ENCODE measurements at places on chromosomes 6 and 20. TPM values are rescaled to one million over a fixed set of nuclear protein-coding genes. Genes with fewer than 3 reads are reported as not detected.

PPP1R16B gene
- 0.07 TPM for total RNA-seq

MLN gene
- not detected for total RNA-seq

PBX2 gene
- 80.1 TPM for total RNA-seq

AIF1 gene
- not detected for total RNA-seq

NUS1 gene
- total RNA-seq, result 21.0 TPM

NKAPL gene
- not detected for total RNA-seq

Measured in Caki2 (cell line).